ENCODE measurements at places on chromosomes 7 and 10.

- DNase-seq = no peak
Measured at GRCh38 chr10:113957013-113957412, 86.7 kb upstream of the ADRB1 start.

GRCh38 chr10:16728266-16728665 is 89.0 kb downstream of the RSU1 start:
- no peak for DNase-seq

DNA sequence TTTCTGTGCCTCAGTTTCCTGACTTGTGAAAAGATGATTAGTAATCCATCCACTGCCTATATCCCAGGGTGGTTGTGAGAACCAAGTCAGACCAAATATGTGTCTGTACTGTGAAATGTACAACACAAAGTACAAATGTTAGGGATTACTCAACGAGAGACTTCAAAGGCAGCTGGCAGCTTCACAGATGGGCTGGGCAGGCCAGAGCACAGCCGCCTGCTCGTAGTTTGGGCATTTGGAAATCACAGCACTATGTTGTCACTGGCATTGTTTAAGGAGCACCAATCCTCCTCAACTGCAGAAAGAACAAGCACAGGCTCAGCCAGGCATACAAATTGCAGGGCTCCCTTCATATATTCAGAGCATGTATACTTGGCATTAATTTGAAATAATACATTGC is 64.5 kb upstream of the C10orf90 start:
- no peak for DNase-seq

GRCh38 chr7:17806631-17807030 is 133.7 kb downstream of the SNX13 start:
- no peak for DNase-seq

GRCh38 chr10:104574838-104575237 is 66.3 kb upstream of the SORCS3 start:
- no peak for DNase-seq

- no peak for DNase-seq
Measured at GRCh38 chr7:132806834-132807233, 230.6 kb upstream of the PLXNA4 start.

DNA sequence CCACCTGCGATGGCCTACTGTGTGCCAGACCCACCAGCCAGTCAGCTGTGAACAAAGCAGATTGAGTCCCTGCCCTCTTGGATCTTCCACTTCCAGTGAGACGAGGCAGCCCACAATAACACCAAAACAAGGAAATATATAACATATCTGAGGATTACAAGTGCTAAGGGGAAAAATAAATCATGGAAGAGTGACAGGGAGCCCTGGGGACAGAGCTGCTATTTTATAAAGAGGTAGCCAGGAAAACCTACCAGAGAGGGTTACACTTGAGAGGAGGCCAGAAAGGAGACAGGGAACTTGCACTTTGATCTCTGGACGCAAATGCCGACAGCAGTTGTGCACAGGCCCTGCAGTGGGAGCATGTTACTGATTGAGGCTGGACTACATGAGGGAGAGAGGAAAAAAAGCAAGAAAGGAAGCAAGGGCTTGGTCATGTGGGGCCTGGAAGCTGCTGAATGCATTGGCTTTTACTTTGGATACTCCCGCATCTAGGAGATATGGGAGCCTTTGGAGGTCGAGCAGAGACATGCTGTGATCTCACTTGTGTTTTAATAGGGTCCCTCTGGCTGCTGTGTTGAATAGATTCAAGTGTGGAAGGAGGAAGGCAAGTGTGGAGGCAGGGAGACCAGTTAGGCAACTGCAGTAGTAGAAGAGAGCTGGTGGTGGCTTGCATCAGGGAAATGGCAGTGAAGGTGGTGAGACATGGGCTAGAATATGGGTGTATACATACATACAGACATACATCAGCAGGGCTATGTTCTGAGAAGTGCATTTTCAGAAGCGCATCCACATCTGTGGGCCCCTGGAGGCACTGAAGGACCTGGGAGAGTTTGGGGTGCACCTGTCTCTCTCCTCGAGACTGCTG is 26.2 kb downstream of the MINDY4 start:
- no peak for DNase-seq

GRCh38 chr10:3852147-3852904 is 67.3 kb upstream of the KLF6 start:
- peak; percentile 92 for DNase-seq

GRCh38 chr10:100008708-100009282 is 952 bp downstream of the DNMBP start:
- DNase-seq = no peak

DNA sequence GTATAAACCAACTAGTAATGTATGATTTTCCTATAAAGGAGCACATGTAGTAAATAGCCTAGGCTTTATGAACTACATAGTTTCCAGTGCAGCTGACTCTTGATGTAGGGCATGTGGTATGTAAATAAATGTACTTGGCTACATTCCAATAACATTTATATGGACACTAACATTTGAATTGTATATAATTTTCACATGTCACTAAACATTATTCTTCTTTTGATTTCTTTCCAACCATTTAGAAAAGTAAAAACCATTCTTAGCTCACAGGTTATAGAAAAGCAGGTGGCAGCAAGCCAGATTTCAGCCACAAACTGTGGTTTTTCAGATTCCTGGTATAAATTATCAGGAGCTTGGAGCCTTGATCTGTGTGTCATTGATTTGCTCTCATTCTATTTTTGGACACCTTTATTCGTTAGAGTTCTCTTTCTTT is 1182.0 kb downstream of the CNTNAP2 start:
- DNase-seq = no peak

DNA sequence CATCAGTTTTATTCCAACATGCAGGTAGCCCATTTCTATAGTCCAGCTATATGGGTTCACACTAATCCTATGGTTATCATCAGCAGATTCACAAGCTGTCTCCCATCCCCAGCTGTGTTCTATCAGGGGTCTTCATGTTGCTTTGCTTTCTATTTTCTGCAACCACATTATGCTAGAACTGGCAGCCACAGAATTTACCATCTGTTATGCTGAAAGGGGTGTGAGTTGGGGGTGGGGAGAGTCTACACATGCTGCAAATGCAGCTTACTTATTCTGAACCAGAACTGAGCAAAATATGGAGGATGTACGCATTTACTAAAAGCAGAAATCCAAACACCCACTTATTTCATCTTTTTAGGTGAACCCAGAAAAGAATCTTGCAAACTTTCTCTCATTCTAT is 32.9 kb downstream of the SHTN1 start:
- no peak for DNase-seq

DNA sequence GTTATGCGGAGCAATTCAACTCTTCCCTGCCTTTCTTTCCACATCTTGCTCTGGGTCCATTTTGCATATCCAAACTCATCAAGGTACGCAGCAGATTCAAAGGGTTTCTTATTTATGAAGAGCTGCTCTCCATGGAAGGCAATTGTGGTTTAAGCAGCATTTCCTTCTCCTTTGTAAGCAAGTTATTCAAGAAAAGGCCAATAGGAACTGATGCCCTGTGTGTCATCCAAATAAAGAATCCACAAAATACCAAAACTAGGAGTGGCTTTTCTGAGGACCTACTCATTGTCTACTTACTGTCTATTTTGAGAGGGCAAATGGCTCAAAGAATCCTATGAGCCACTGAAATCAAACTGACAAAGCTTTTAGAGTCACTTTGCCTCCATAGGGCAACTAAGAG is 253.1 kb downstream of the PTEN start:
- peak; percentile 29 for DNase-seq
